ENCODE measurements at places on chromosomes 3 and 15. TPM values are rescaled to one million over a fixed set of nuclear protein-coding genes. Genes with fewer than 3 reads are reported as not detected.

HYAL1 gene
- 2.7 TPM for total RNA-seq

GRK7 gene
- not detected for total RNA-seq

SERPINI2 gene
- not detected for total RNA-seq

ACSBG1 gene
- not detected for total RNA-seq

SPTSSB gene
- under 0.01 TPM for total RNA-seq

REC114 gene
- not detected for total RNA-seq

CLDN16 gene
- not detected for total RNA-seq

RHOV gene
- total RNA-seq: not detected

TPM1 gene
- total RNA-seq: 394 TPM

CSPG5 gene
- 0.09 TPM for total RNA-seq

ITIH1 gene
- not detected for total RNA-seq

AGTR1 gene
- total RNA-seq: 2.5 TPM

FBXL2 gene
- total RNA-seq: 14.8 TPM

LCMT2 gene
- total RNA-seq: 9.1 TPM

CFAP100 gene
- not detected for total RNA-seq

DET1 gene
- 3.6 TPM for total RNA-seq

GOLGA6D gene
- under 0.01 TPM for total RNA-seq

MASP1 gene
- total RNA-seq: 15.3 TPM

MYO5C gene
- total RNA-seq: 0.16 TPM
